ENCODE measurements at places on chromosomes 1 and 21.

DNA sequence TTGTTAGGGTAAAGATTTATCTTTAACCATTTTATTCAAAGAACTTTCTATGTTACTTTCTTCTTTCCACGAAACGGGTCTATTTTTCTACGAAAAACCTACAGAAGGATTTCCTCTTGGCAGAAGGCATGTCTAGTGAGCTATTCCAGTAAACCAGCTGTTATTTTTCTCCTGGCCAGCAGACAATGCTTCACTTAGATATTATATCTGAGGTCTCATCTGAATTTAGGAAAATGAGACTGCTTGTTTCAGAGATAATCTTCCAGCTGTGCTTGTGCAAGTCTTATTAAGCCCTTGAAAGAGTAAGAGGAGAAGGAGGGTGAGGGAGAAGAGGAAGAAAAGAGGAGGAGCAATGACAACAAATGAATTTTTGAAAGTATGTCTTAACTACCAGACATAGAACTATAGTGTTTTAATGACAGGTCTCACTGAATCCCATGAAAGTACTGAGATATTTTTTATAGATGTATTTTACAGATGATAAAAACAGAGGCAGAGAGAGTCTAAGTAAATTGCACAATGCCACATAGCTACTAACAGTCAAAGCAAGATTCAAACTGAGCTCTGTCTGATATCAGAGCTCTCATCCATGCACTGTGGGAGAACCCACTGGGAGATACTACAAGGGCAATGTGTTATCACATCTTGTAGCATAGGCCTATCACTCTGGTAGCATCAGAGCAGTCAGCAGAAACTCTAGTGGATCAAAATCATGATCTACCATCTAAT, 54.6 kb upstream of the SAMSN1 start:
- DNase-seq = no peak

- no peak for DNase-seq
These were observed 603 bp upstream of the DHRS3 start for GRCh38 chr1:12618661-12618964.

DNA sequence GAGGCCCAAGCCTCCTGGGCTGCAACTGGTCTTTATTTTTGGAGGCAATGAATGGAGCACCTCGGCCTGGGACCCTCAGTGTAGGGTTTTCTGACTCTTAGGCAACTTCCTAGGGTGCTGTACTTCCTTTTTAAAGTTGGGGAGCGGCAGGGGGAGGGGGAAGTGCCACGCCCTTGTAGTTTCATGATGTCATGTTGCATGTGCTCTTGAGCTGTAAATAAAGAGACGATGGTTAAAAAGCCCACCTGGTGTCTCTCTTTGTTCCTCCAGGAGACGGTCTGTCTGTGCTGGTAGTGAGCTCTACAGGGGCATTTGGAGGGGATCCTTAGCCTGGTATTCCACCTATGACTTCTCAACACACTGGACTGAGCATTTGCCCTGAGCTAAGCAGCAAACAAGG, 10.3 kb upstream of the AGTRAP start:
- DNase-seq = no peak

DNA sequence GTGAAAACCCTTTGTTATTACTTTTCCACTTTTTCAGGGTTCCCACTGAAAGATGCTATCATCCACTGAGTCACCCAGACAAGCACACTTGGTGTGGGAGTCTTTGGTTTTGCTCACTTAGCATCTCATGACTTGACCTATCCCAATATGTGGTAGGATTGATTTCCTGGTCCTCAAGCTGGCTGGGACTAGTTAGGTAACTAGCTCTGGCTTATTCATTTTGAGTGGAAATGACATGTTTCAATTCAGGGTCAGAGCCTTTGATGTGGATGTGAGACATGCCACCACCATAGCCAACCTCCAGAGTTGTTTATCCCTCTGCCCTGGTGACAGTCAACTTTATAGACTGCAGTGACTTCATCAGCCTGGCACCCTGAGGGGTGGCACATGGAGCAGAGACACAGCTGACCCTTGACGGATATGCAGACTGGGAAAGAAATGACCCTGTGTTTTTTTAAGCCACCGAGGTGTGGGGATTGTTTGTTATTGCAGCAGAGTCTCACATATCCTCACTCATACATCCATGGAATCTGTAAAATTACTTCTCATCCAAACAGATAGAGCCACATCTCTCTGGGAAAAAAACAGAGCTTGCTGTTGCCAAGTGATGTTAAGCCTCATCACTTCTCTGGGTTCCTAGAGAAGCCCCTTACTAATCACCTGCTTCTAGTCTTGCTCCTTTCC, 699.9 kb downstream of the MATN1 start:
- no peak for DNase-seq

GRCh38 chr1:172951730-172952365, 98.9 kb downstream of the TNFSF18 start:
- DNase-seq = peak; percentile 25

DNA sequence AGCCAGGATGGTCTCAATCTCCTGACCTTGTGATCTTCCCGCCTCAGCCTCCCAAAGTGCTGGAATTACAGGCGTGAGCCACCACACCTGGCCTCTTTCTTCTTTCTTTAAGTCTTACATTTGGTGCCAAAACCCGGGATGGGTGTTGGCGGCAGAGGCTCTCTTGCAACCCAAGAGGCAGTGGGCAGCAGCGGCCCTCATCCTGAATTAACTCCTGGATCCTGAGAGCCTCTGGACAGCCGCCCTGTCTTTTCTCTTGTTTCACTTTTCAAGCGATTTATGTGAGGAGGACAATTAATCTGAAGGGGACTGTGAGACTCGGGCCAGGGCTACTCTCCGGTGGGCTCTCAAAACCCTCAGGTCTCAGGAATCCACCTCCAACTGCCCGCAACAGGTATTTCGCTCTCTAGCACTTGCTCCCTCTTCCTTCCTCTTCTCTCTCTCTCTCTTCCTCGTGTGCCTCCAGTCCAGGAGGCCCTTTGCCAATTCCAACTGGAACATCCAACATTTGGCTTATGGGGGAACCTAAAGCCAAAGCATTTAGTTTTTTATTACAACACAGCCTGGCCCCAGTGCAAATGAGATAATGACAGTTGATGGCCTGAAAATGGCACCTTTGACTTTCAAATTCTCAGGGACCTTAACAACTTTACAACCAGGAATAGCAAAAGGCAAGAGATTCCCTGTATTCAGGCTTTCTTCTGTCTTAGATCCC, 18.1 kb upstream of the SLC2A5 start:
- no peak for DNase-seq

DNA sequence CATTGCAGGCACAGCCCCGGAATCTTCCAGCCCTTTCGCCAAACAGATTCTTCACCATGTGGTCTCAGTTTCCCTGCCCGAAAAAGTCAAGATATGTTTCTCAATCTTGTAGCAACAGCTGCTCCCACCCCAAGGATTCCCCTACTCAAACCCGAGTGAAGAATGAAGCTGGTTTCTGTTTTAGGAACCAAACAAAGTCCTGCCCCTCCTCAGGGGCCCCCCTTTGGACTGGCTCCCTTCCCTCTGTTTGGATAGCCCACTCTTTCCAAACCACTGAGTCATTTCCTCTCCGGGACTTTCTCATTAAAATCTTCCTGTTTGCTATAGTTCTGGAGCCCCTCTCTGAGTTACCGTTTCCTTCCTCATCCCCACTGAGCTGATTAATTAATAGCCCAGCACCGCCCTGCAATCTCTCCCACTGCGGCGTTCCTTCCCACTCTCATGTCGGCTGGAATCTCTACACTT, 100.9 kb downstream of the TSEN15 start:
- no peak for DNase-seq
